Muscle of leg (tissue), 16 donors: ENCODE measurements at places on chromosomes 6 and 20. TPM values are rescaled to one million over a fixed set of nuclear protein-coding genes. Genes with fewer than 3 reads are reported as not detected.
A peak's percentile ranks its signal among the peaks of the same experiment; 100 is the strongest.

DNA sequence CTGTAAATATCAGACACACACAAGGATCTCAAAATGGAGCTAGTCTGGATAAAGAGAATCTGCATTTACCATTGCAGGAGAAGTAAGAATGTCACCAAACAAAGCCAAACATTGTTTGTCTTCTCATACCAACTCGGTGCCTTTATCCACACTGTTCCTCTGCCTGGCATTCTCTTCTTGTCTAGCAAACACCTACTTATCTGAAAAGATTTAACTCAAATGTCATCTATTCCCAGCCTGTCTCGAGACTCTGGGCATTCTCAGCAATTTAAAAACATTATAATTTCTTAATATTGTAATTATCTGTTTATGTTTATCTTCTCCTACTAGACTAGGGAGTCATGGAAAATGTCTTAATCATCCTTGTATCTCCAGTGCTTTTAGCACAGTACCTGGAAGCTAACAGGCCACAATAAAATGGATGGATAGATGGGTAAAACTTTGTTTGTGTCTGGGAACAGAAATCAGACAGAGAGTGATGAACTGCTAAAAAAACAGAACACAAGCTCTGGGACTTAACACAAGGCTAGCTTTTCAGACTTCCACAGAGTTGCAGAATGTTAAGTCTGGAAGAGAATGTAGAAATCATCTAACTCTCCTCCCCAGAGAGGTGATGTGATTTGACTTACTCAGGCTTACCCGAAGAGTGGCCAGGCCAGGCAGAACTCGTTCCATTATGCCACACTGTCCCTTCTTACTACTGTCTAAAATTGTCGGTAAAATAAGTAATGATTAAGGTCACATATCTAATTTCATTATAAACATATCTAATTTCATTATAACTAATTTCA is 42.3 kb upstream of the FAM83C start:
- no peak overlapping the region for H3K27ac ChIP-seq
- no peak for DNase-seq
- no peaks in the 10 kb centered on the region for H3K27me3 ChIP-seq
- H3K36me3 ChIP-seq = peaks cover 2% of the 10 kb centered on the region
- no peak overlapping the region for H3K4me3 ChIP-seq

DNA sequence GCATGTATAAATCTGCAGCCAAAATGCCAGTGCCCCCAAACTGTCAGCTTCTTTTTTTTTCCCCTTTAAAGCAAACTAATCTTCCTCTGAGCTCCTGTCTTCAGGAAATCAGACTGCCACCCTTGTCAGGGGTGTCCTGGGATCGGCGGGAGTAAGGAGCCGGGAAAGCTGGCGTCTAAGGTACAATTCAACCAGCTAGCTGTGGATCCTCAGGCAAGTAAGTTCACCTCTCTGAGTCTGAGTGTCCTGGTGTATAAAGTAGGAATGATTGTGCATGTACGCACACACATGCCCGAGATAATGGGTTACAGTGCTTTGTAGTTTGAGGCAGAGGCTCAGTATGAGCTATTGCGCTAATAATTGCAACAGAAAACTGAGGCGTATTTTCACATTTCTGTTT is 98.3 kb downstream of the ANKRD60 start:
- no peak for DNase-seq
- no peak overlapping the region for H3K4me3 ChIP-seq
- H3K36me3 ChIP-seq = no peaks in the 10 kb centered on the region
- H3K27me3 ChIP-seq = no peaks in the 10 kb centered on the region
- H3K4me1 ChIP-seq = peaks cover 53% of the 10 kb centered on the region
- no peak overlapping the region for H3K27ac ChIP-seq

DNA sequence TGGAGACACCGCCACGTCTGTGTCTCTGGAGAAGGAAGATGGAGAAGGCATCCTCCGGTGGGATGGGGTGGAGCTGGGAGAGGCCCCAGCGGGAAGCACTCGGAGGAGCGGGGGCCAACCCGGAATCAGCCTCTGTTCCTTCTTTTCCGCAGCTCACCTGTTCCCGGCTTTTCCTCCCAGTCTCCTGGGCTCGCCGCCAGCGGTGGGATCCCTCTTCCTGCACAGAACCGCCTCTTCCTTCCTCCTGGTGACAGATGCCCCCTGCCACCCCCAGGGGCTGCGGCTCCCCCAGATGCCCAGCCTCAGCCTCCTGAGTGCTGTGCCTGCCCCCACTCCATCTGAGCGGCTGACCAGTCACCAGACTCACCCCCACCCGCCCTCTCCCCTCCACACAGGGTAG is 23.3 kb downstream of the RAMACL start:
- H3K4me3 ChIP-seq = no peak overlapping the region
- peak overlapping the region; percentile 33 for H3K27ac ChIP-seq
- H3K36me3 ChIP-seq = no peaks in the 10 kb centered on the region
- H3K4me1 ChIP-seq = peaks cover 65% of the 10 kb centered on the region
- no peak for DNase-seq
- no peaks in the 10 kb centered on the region for H3K27me3 ChIP-seq

- no peak for DNase-seq
- H3K27ac ChIP-seq = no peak overlapping the region
- H3K36me3 ChIP-seq = no peaks in the 10 kb centered on the region
- no peaks in the 10 kb centered on the region for H3K27me3 ChIP-seq
Measured at GRCh38 chr6:164731539-164731938, 577.9 kb downstream of the C6orf118 start.

DNA sequence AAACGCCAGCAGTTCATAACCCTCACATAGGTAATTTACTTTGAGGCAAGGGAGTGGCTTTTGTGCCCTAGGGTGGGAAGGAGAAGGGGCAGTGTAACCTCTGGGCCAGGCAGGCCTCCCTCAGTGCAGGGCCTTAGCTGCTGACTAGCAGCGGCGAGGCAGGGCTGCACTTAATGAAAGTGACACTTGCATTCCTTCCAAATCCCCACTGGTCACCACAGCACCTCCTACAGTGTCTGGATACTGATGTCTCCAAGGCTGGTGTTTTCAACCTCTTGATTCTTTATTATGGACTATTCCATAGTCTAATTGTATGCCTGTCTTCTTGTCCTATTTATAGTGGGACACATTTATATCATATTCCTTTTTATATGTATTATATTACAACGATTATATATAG is 152.7 kb downstream of the LY86 start:
- H3K27me3 ChIP-seq = no peaks in the 10 kb centered on the region
- H3K4me3 ChIP-seq = no peak overlapping the region
- no peak overlapping the region for H3K27ac ChIP-seq
- DNase-seq = no peak
- H3K4me1 ChIP-seq = peaks cover 28% of the 10 kb centered on the region
- H3K36me3 ChIP-seq = no peaks in the 10 kb centered on the region

DNA sequence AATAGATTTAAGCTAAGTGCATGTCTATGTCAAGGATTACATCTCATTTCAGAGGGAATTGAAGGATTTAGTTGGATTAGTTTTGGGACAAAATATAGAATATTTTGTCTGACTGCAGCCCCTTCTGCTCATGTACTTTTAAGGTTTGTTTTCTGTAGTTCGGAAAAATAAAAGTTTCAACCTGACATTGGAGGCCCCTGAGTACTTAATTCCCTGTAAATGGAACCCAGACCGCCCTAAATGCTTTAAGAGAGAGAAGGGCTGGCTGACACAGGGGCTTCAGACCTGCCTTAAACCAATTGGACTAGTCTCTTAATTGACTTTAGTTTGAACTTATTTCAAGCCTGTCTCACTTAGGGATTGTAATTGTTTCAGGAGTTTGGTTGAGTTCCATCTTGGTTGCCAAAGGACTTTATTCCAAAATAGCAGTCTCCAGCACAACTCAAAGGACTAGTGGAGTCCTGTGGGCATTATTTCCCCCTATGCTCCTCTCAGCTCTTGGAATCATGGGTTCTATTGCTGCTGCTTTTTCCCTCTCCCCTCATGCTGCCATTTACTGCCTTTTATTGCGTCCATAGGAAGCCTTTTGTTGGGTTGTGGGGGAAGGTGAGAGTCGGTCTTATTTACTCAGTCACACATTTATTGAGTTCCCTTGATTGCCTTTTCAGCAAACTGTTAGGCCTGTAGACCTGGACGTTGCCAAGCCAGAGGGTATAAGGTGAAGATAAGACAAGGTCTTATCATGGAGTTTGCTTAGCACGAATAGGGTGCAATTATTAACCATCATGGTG is 14.5 kb downstream of the BRD2 start:
- H3K27me3 ChIP-seq = no peaks in the 10 kb centered on the region
- no peak overlapping the region for H3K27ac ChIP-seq
- H3K4me1 ChIP-seq = no peaks in the 10 kb centered on the region
- no peak for DNase-seq
- peaks cover 38% of the 10 kb centered on the region for H3K36me3 ChIP-seq

- no peak for DNase-seq
- no peak overlapping the region for H3K27ac ChIP-seq
- H3K27me3 ChIP-seq = no peaks in the 10 kb centered on the region
- no peaks in the 10 kb centered on the region for H3K36me3 ChIP-seq
- no peaks in the 10 kb centered on the region for H3K4me1 ChIP-seq
Measured at GRCh38 chr20:21820045-21820444, 114.6 kb downstream of the PAX1 start.

GRCh38 chr6:111282515-111282914 is 195.2 kb downstream of the SLC16A10 start:
- no peak for DNase-seq
- H3K4me1 ChIP-seq = no peaks in the 10 kb centered on the region
- no peak overlapping the region for H3K27ac ChIP-seq
- no peaks in the 10 kb centered on the region for H3K27me3 ChIP-seq
- peaks cover 25% of the 10 kb centered on the region for H3K36me3 ChIP-seq
- no peak overlapping the region for H3K4me3 ChIP-seq

- H3K27ac ChIP-seq = no peak overlapping the region
- no peaks in the 10 kb centered on the region for H3K4me1 ChIP-seq
- H3K4me3 ChIP-seq = no peak overlapping the region
- H3K36me3 ChIP-seq = no peaks in the 10 kb centered on the region
- no peak for DNase-seq
Measured at GRCh38 chr6:73233048-73233447, 7.8 kb upstream of the KHDC1L start.

DNA sequence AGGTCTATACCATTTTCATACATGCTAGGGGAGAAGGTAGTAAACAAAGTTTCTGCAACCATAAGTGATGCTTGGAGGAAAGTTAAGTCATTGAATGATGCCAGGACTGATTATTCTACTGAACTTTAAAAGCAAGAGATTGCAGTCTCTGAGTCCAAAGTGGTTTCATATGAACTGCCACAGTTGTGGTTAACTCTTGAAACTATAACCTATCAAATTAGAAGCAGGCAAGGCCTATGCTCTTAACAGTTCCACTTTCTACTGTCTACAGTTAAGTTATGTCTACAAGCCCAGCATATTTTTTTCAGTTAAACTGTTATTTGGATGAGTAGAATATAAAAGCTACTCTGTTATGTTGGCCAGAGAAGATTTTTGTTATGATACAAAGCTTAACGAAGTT is 326.5 kb upstream of the RUNX2 start:
- no peak overlapping the region for H3K27ac ChIP-seq
- no peaks in the 10 kb centered on the region for H3K27me3 ChIP-seq
- no peaks in the 10 kb centered on the region for H3K36me3 ChIP-seq

DNA sequence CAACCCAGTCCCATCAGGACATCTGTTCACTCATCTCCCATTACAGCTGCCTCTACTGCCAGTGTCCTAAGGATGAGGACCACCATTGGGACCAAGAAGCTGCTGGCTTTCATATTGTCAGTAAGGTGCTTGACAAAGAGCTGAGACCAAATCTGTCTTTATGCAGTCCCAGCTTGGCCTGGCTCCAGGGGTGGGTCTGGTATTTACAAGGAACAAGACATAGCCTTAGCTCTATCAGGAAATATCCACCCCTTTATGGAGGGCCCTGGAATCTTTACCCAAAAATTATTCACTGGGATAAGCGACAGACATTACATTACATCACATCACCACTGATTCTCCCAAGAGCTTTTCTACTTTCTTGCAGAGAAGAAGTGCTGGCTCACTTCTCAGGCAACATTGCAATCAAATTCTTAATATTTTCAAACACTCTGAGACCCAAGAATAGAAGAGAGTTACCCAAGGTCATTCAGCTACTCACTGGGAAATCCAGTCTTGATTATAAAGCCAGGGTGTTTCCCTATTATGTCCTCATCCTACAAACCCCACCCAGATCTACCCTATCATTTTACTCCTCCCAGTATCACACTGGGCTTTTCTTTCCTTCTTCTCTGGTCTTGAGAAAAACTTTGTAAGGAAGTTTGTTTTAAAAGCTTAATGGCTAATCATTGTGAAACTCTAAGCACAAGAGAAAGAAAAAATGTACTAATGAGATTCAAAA is 11.5 kb upstream of the PI3 start:
- no peak overlapping the region for H3K27ac ChIP-seq
- no peaks in the 10 kb centered on the region for H3K27me3 ChIP-seq
- H3K4me1 ChIP-seq = no peaks in the 10 kb centered on the region
- DNase-seq = no peak

DNA sequence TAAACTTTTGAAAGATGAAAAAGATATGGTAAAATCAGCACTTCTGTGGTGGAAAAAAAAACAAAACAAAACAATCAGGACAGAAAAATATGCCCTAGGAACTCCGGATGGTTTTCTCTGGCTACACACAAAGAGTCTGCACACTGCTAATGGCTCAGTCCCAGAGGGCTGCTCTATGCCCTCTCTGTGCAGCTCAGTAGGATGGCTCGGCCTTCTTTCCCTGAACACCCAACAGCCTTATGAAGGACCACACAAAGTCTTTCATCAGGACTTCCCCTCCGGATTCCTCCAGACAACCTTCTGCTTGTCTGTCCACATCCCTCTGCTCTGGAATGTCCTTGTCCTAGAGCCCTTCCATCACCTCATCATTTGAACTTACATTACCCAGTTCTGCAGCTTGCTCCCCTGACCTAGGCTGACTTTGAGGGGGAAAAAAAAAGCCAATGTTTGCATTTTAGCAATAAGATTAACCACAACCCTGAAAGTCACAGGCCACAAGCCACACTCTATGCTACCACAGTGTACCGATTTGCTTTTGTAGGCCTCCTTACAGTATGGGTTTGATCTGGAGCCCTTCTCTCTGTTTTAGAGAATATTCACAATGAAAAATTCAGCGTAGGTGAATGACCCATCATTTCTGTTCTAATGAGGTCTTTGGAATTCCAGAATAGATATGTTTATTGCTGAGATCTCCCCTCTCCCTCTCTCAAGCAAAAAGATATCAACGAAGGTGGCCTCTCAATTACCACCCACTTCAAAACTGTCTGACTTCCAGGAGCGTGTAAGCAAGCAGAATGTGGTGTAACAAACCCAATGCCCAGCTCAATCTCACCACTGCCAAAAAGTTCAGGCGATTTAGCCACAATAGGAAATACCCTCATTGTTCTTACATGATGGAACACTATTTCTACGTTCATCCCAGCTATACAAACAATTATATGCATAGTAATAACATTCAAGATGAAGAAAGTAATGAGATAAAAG is 164.0 kb downstream of the GMDS start:
- H3K4me3 ChIP-seq = no peak overlapping the region
- H3K4me1 ChIP-seq = no peaks in the 10 kb centered on the region
- H3K27me3 ChIP-seq = no peaks in the 10 kb centered on the region
- DNase-seq = no peak
- H3K27ac ChIP-seq = no peak overlapping the region

Gene KIF25
- 0.45 TPM for polyA plus RNA-seq

Gene GRM4
- polyA plus RNA-seq = 1.9 TPM

Gene IPCEF1
- polyA plus RNA-seq = 1.5 TPM

Gene WFDC5
- polyA plus RNA-seq = not detected

Gene ERVFRD-1
- polyA plus RNA-seq = 0.11 TPM

Gene TREM2
- polyA plus RNA-seq = 0.23 TPM

Gene KAT14
- 19.7 TPM for polyA plus RNA-seq

Gene DEFB132
- not detected for polyA plus RNA-seq

Gene ID1
- 25.2 TPM for polyA plus RNA-seq

Gene BMP5
- polyA plus RNA-seq = 12.2 TPM

Gene PPIL6
- 6.9 TPM for polyA plus RNA-seq

Gene SPATA2
- polyA plus RNA-seq = 5.4 TPM
